ENCODE measurements at places on chromosomes 5 and 9. TPM values are rescaled to one million over a fixed set of nuclear protein-coding genes. Genes with fewer than 3 reads are reported as not detected.

BAAT gene
- 0.12 TPM for polyA plus RNA-seq

TEX48 gene
- polyA plus RNA-seq, result not detected

ZNF169 gene
- polyA plus RNA-seq, result 3.8 TPM

LCP2 gene
- 288 TPM for polyA plus RNA-seq

IRGM gene
- 4.0 TPM for polyA plus RNA-seq

DNA sequence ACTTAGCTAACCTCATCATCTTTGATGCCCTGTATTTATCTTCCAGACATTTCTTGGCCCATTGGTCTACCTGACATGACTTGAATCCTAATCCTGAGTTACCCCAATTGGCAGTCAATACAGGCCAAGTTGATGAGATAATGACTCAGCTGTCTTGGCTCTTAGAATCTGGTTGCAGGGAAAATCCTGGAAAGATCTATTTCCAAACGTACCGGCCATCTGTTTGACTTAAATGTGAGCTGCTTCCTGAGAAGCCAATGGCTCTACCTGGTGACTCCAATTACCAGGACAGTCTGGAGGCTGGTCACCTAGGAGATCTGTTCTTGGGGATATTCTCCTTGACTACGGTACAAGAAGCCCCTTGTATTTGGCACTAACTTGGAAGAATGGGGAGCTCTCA is 475.2 kb upstream of the BRINP1 start:
- DNase-seq, result no peak

DNA sequence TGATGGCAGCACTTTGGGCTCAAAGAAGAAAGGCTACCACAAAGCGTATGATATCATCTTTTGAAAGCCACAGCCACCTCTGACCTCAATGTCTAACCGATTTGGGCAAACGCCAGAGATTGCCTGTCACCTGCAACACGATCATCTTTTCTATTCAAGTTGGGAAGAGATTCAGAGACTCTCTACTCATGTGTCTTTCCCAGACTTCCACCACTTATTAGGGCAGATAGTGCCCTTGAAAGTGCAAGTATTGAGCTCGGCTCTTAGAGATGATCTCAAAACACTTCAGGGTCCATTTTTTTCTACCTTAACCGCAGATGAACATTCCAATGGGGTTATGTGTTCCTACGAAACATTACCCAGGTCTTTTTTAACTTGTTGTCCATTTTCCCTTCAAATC is 213.7 kb downstream of the DRD1 start:
- no peak for DNase-seq

DNA sequence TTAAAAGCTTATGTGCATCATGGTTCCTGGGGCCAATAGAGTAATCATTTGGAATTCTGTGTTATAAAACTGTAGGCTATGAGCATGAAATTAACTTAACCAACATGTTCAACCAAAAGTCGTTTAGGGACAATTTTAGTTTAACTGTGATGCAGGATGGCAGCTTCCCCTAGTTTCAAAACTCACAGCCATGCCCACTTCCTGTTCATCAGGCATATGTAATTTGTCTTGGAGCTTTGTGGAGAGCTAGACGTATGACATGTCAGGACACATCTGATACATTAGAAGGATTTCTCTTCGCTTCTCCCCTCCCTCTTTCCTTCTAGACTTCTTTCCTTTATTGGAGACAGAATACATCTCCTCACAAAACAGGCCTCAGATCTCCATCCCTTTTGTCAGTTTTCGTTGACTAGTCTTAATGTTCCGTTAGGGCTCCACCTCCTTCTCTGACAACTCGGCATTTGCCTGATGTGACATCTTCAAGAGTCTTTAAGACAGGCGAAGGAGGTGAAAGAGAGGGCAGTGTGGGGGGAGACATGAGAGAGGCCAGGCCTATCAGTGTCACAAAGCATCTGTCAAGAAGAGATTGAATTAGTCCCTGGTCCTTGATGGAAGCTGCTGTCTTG is 176.0 kb downstream of the MSX2 start:
- DNase-seq, result no peak

DNA sequence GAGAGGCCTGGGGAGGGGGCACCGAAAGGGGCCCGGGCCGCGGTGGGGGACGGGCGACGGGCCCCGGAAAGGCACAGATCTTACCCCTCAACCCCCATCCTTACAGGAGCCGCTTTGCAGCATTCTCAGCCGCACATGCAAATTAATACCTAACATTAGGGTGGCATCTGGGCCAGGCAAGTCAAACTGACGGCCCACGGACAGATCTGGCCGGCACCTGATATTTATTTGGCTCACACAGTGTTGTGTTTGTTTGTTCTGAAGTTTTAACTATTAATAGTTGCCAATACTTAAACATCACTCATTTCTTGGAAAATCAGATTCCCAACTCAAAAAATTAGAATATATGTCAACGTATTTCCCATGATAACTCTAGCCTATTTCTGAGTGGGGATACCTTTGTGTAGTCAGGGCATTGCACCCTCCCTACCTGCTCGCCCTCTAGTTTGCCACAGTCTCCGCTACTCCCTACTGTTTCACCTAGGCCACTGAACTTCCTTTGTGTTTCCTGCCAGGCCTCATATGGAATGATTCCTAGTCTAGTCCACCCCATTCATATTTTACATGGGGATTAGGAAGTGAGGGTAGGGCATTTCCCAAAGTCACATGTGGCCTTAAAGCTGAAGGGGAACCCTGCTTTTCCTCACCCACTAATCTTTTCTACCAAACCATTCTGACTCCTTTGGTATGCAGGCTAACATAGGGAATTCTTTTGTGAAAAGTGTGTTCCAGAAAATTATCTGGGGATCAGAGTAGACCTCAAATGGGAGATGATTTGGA is 71.9 kb upstream of the LARP1 start:
- no peak for DNase-seq

DNA sequence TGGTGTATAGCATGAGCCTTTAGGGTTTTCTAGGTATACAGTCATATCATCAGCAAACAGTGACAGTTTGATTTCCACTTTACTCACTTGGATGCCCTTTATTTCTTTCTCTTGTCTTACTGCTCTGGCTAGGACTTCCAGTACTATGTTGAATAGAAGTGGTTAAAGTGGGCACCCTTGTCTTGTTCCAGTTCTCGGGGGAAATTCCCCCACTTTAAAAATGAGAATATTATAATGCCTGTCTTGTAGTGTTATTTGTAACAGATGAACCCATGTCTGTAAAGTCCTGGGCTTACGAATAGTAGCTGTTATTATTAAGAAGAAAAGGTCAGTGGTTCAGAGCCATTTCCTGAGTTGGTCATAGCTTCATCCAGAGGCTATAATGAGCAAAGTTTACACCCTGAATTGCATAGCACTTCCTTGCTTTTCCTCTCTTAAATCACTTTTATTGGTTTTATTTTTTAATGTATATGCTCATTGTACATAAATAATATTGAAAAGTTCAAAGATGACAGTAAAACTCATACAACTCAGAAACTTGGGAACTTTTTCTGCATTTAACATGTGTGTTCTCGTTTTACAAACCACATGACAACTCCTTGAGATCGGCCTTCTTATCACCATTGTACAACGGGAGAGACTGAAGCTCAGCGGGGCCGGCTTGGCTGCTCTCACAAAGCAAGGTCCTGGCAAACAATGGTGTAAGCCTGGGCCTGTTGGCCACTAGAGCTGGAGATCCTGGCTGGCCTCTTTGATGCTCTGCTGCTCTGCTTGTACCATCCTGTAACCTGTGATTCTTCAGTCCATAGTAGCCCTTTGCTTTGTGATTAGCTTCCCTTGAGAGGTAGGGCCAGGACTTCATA is 85.2 kb downstream of the CYFIP2 start:
- DNase-seq, result no peak

- no peak for DNase-seq
These were observed 57.0 kb upstream of the GRAMD2B start for GRCh38 chr5:126366199-126366560.

GRCh38 chr5:103271570-103272289 is 13.2 kb downstream of the MACIR start:
- no peak for DNase-seq

DNA sequence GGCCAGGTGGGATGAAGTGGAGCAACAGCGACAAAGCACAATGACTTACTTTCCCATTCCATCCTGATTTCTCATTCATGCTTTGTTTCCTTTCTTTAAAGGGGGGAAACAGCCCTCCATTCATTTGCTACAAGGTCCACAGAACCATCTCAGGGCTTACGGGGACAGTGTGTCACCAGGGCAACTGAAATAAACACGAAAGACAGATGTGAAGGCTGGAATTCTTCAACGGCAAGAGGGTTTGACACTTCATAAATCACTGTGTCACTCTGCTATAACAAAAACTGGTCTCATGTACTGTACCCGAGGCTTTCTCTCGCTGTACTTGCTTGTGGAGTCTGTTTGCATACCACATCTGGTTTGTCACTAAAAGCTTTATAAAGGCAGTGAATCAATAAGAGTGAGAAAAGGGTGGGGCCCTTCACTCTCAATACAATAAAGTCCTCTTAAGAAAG is 150.8 kb downstream of the EFNA5 start:
- no peak for DNase-seq

GRCh38 chr9:101567725-101568350 is 26.9 kb downstream of the PPP3R2 start:
- DNase-seq, result no peak

DNA sequence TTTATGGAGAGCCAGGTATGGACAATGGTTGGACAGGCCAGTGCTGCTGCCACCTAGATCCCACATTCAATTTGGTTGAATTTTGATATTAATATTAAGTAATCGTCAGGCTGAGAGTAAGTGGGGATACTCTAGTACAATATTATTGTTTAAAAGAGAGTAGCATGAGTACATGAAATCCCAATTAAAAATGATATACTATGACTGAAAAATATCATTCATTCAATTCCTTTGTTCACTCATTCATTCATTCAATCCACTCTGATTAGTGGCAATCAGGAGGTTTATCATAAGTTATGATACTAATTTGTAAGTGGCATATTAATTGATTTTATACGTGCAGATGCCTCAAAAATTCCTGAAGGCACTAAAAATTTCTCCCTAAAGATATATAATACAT is 224.2 kb downstream of the DMRT2 start:
- DNase-seq, result no peak
